Airway epithelial cell (primary cell): ENCODE measurements at places on chromosomes 1 and 21. TPM values are rescaled to one million over a fixed set of nuclear protein-coding genes. Genes with fewer than 3 reads are reported as not detected.

AMY1C gene
- 1.4 and 1.7 TPM in 2 replicates for total RNA-seq

ZNF697 gene
- total RNA-seq: 5.2 TPM in 2 replicates

RIMS3 gene
- total RNA-seq: 1.3 and 1.5 TPM in 2 replicates

GFI1 gene
- not detected in 2 replicates for total RNA-seq

MYOG gene
- total RNA-seq: not detected in 2 replicates

MPL gene
- total RNA-seq: not detected in 2 replicates

C8B gene
- not detected in 2 replicates for total RNA-seq

AMPD2 gene
- 40.7 and 46.2 TPM in 2 replicates for total RNA-seq

TRIM45 gene
- 0.65 and 1.7 TPM in 2 replicates for total RNA-seq

SMIM1 gene
- 0.79 and 3.6 TPM in 2 replicates for total RNA-seq

KIFAP3 gene
- 14.3 and 17.6 TPM in 2 replicates for total RNA-seq

PLA2G2C gene
- total RNA-seq: not detected in 2 replicates

DDAH1 gene
- total RNA-seq: 5.5 and 6.7 TPM in 2 replicates

FMO5 gene
- total RNA-seq: 0.99 and 2.7 TPM in 2 replicates

AQP10 gene
- 0.78 and 1.2 TPM in 2 replicates for total RNA-seq

GNAT2 gene
- 0.14 and 0.21 TPM in 2 replicates for total RNA-seq

WNT9A gene
- total RNA-seq: 1.2 and 1.5 TPM in 2 replicates

KIAA1614 gene
- 0.21 and 0.28 TPM in 2 replicates for total RNA-seq

LENEP gene
- total RNA-seq: 0.92 TPM in 1 of 2 replicates, not detected in the other

EFNA3 gene
- 20.9 and 33.1 TPM in 2 replicates for total RNA-seq

MCOLN3 gene
- total RNA-seq: 1.8 and 2.5 TPM in 2 replicates

CENPS gene
- total RNA-seq: 10.2 and 14.5 TPM in 2 replicates

SMYD3 gene
- total RNA-seq: 15.2 and 20.8 TPM in 2 replicates

CGN gene
- 5.8 and 10.7 TPM in 2 replicates for total RNA-seq

KMO gene
- total RNA-seq: not detected in 2 replicates

TSPAN1 gene
- total RNA-seq: 37.5 and 39.6 TPM in 2 replicates

OLIG2 gene
- not detected in 2 replicates for total RNA-seq

ADAMTS5 gene
- not detected in 2 replicates for total RNA-seq

C1orf167 gene
- total RNA-seq: not detected in 2 replicates

BEST4 gene
- total RNA-seq: 0.05 and 0.07 TPM in 2 replicates

MSH4 gene
- total RNA-seq: not detected in 2 replicates
